ENCODE measurements at places on chromosomes 4 and X.

GRCh38 chr4:46385946-46386345 lies 4.0 kb downstream of the GABRA2 start:
- no peak for DNase-seq

DNA sequence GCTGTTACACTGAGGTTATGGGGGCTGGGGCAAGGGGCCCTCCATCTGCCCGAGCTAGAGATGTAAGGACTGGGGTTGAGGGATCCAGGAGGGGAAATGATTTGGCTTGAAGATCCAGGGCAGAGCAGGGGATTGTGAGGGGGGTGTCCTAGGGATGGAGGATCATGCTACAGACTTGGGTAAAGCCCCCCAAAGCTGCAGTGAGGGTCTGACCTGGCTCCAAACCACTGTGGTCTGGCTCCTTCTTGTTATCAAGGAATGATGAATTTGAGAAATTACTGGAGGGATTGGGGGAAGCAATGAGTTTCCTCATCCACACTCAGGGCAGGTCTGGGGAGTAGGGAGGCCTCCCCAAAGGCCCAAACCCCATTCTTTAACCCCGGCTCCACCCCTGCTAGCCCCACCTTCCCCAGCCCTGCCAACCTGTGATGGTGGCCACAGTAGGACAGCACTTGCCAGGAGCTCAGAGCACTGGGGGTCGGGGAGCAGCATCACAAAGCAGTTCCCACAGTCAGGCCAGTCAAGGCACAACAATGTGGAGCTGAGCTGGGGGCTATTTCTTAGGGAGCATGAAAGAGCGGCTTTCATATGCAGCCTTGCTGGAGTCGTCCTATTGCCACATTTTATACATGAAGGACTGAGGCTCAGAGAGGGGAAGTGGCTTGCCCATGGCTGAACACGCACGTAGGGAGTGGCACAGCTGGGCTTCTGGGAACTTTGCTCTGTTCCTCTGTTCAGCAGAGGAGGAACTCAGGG lies 165.5 kb downstream of the EFNB1 start:
- DNase-seq, result no peak

GRCh38 chr4:98689507-98690174 lies 31.2 kb upstream of the TSPAN5 start:
- DNase-seq, result no peak

DNA sequence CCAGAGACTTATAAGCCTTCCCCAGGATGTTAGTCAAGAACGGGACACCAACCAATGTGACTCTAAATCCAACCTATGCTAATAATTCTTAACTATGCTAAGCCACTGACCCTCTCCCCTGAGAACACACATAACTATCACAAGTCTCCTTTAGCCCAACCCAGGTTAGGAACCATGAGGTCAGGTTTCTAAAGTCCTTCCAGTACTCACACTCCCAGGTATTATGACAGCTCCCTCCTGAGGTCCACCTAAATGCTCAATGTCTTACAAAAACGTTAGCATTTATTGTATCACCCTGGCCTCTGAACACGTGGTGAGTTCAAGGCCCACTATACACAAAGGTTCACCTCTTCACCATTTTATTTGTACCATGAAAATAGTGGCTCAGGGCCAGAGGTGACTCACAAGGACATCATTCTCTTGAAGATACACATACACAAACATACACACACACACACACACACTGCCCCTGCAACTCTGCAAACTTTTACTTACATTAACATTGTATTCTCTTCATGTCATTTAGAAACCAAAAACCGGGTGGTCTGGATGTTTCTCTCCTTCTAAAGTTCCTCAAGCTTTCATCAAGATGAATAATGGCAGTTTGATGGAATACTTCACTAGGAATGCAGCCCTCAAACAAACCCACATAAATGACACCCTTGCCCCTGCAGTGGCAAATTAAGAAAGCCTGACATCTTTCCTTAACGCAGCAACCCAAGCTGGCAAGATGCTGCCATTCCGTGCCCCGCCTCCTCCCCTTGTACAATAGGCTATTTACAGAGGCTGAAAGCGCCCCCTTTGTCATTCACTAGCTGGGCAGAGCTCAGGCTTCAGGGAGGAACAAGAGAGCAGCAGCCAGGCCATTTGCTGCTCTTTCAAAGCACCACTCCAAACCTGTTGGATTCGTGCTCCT lies 17.7 kb downstream of the ACSL1 start:
- no peak for DNase-seq

Measured in H54 (cell line).